Cardiac muscle cell (in vitro differentiated cells and primary cell): ENCODE measurements at places on chromosomes 11 and 22.

DNA sequence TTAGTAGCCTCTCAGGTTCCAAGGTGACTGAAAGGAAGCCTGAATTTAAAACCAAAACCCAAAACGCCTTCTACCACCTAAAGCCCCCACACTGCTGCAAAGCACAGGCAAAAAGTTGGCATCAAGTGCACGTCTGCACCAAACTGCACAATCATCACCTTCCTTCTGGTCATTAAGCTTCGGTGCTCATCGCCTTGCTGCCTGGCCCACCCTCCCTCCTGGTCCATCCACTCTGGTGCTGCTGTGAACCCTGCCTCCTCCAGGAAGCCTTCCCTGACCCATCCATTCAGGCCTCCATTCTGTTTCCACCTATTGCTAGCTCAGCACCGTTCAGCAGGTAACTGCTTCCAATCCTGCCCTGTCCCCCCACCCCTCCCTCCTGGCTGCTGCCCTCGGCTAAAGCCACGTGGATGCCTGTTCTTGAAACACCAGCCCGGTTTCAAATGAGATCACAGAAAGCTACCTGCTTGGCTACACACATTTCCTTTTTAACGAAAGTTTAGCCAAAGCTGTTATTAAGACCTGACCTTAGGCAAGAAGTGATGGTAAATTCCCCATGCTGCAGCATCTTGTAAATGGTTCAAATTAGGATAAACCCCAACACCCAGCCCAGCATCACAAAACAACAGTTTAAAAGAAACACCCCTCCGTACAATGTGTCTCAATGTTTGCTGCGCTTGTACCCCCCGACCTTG is 53.8 kb upstream of the CD5 start:
- no peak overlapping the region for H3K4me3 ChIP-seq
- no peaks in the 10 kb centered on the region for H3K27me3 ChIP-seq
- no peak for DNase-seq
- H3K4me1 ChIP-seq, result no peaks in the 10 kb centered on the region
- H3K27ac ChIP-seq, result no peak overlapping the region

DNA sequence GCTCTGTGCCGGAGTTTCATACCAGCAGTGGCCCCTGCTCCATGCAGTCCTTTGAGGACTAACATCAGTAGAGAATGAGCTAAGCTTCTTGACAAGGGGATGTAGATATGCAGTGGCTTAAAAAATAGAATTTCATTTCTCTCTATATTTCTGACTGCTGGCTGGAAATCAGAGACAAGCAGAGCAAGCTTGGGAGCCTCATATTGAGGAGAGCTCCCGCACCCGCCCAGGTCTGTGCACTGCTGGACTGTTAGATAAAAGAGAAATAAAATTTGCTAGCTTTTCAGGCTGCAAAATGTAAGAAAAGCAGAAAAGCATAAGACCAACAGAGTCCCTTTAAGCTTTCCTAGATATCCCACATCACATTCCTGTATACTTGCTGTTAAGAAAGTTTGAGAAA is 31.4 kb downstream of the MMP7 start:
- no peak overlapping the region for H3K4me3 ChIP-seq
- DNase-seq, result no peak
- no peak overlapping the region for H3K27ac ChIP-seq
- H3K27me3 ChIP-seq, result no peaks in the 10 kb centered on the region
- H3K4me1 ChIP-seq, result no peaks in the 10 kb centered on the region

GRCh38 chr11:128518493-128519207 is 68.7 kb downstream of the ETS1 start:
- H3K27ac ChIP-seq, result no peak overlapping the region
- no peak overlapping the region for H3K4me3 ChIP-seq
- DNase-seq, result no peak
- no peaks in the 10 kb centered on the region for H3K36me3 ChIP-seq
- peaks cover 5% of the 10 kb centered on the region for H3K4me1 ChIP-seq

- no peak for DNase-seq
- H3K4me1 ChIP-seq, result no peaks in the 10 kb centered on the region
- H3K27ac ChIP-seq, result no peak overlapping the region
- H3K27me3 ChIP-seq, result no peaks in the 10 kb centered on the region
- no peaks in the 10 kb centered on the region for H3K36me3 ChIP-seq
Observed at GRCh38 chr11:86447763-86448480, 73.2 kb downstream of the CCDC81 start.

DNA sequence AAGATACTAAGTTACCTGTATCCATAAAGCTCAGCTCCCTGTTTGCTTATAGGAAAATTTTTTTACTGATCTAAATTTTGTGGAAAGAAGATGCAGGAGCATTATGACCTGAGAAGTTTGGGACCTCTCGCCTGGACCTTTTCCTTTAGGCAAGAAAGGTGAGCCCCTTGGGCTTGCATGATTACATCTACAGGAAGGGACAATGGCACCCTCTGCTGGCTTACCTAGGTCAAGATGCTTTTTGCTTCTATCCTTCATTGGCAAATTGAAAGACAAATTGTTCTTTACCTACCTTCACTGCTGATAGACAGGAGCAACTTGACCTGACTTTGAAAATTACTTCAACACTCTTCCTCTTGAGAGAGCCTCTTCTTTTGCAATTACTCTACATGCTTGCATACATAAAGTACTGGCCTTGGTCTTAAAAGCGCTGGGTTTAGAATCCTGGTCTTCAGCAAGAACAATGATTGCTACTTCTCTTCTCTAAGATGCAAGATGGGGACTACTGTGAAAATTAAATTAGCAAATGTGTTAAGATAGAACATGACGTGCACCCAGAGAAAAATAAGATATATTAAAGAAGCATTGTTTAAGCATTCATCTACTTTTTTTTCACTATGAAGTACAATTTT is 147.2 kb downstream of the TRPC6 start:
- H3K27me3 ChIP-seq, result no peaks in the 10 kb centered on the region
- no peaks in the 10 kb centered on the region for H3K4me1 ChIP-seq
- H3K36me3 ChIP-seq, result no peaks in the 10 kb centered on the region
- no peak overlapping the region for H3K4me3 ChIP-seq

- H3K27me3 ChIP-seq, result no peaks in the 10 kb centered on the region
- no peaks in the 10 kb centered on the region for H3K36me3 ChIP-seq
- no peak overlapping the region for H3K27ac ChIP-seq
- H3K4me3 ChIP-seq, result no peak overlapping the region
- DNase-seq, result no peak
- H3K4me1 ChIP-seq, result peaks cover 6% of the 10 kb centered on the region
Observed at GRCh38 chr11:2743427-2744110, 43.8 kb upstream of the KCNQ1OT1 start.

DNA sequence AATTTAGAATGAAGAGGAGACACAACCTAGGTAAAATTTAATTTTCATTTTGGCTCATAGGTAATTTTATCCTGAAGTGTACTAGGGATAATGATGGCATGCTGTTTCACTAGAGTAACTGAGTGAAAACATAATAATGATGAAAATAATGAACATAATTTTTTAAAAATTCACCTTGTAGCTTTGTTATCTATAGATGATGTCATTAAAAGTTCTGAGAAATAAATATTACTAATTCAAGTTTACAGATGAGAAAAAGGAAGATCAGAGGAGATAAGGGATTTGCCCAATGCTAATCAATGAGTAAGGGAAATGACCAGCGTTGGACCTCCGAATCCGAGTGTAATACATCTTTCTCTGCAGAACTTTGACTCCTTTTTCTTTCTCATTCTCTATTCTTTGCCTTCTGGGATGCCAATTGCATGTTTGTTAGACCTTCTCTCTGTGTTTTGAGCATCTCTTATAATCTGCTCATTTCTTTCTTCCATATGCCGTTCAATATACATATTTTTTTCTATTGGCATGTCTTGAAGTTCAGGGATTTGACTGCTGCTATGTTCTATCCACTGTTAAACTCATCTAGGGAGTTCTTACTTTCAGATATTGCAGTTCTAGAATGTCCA is 186.5 kb downstream of the SNX19 start:
- no peak for DNase-seq
- peaks cover 16% of the 10 kb centered on the region for H3K4me1 ChIP-seq
- no peak overlapping the region for H3K4me3 ChIP-seq
- no peak overlapping the region for H3K27ac ChIP-seq
- no peaks in the 10 kb centered on the region for H3K36me3 ChIP-seq

DNA sequence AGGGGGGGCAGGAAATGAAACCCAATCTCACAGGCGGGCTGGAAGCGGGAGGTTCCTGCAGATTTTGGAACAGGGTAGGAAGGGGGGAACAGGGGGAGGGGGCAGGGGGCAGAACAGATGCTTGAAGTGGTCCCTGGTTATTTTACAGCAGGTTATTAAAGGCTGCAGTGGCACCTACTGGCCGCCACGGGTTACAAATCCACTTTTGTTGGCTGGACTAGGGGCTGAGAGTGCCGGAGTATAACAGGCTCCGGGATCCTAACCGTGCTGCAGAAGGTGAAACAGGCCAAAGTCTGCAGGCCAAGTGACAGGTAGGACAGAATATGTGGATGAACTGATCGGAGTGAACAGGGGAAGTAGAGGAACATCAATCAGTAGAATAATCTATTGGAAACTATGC is 2.5 kb downstream of the ROBO3 start:
- no peak overlapping the region for H3K27ac ChIP-seq
- peaks cover 12% of the 10 kb centered on the region for H3K4me1 ChIP-seq
- no peaks in the 10 kb centered on the region for H3K36me3 ChIP-seq
- H3K27me3 ChIP-seq, result peaks cover 100% of the 10 kb centered on the region

GRCh38 chr11:112837162-112837826 is 123.9 kb upstream of the NCAM1 start:
- H3K27ac ChIP-seq, result no peak overlapping the region
- H3K4me1 ChIP-seq, result peaks cover 20% of the 10 kb centered on the region
- DNase-seq, result no peak
- no peaks in the 10 kb centered on the region for H3K36me3 ChIP-seq

GRCh38 chr11:26287067-26287518 is 44.8 kb upstream of the ANO3 start:
- H3K4me3 ChIP-seq, result no peak overlapping the region
- no peak overlapping the region for H3K27ac ChIP-seq
- H3K27me3 ChIP-seq, result no peaks in the 10 kb centered on the region

DNA sequence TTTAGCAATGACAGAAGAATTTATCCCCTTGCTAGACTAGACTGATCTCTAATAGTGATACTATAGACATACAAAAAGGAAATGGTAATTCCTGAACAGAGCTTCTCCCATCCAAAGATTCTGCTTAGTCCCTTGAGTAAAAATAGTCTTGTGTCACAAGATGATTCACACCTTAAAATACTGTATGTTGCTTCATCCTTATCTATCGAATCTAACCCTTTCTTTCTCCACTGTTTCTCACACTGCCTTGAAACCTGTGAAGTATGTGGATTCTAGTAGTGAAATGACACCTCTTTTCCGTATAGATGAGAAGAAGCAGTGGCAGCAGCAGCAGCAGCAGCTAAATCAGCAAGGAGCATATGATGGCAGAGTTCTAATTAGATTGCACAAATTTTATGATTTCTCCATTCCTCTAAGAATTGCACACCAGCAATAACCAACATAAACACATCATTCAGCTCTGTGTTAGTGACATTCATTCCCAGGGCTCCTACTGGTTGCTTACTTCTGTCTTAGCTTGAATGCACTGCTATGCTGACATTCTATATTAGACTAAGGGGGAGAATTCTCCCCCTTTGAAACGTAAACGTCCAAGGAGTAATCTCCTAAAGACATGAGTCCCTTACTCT is 14.6 kb downstream of the KCNA4 start:
- peaks cover 23% of the 10 kb centered on the region for H3K4me1 ChIP-seq
- no peak overlapping the region for H3K27ac ChIP-seq
- no peak overlapping the region for H3K4me3 ChIP-seq

DNA sequence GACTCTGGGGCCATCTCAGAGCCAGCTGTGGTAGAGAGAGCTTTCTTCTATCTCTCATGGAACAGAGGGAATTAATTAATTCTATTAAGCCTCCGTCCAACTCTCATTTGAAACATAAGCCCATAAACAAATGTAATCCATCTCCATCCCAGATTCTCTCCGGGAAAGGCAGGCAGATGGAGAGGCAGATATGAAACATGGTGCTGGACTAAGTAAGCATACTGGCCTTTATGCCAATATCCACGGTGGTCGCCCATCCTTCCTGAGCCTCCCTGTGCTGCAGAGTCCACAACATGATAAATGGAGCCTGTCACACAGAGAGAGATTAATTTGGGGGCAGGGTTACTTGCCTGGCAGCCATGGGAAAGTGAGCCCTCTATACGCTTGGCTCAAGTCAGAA is 44.8 kb downstream of the PRR5L start:
- DNase-seq, result no peak
- H3K36me3 ChIP-seq, result no peaks in the 10 kb centered on the region
- H3K4me1 ChIP-seq, result no peaks in the 10 kb centered on the region
- H3K27ac ChIP-seq, result no peak overlapping the region

GRCh38 chr11:115267871-115268270 is 236.3 kb downstream of the CADM1 start:
- H3K27ac ChIP-seq, result peak overlapping the region; percentile 83
- H3K4me3 ChIP-seq, result no peak overlapping the region
- no peaks in the 10 kb centered on the region for H3K36me3 ChIP-seq
- no peaks in the 10 kb centered on the region for H3K27me3 ChIP-seq

GRCh38 chr11:102010776-102011494 is 36.3 kb upstream of the CFAP300 start:
- no peaks in the 10 kb centered on the region for H3K36me3 ChIP-seq
- peaks cover 11% of the 10 kb centered on the region for H3K4me1 ChIP-seq
- H3K27ac ChIP-seq, result no peak overlapping the region
- peak; percentile 68 for DNase-seq

- no peaks in the 10 kb centered on the region for H3K36me3 ChIP-seq
- DNase-seq, result no peak
- no peak overlapping the region for H3K27ac ChIP-seq
Observed at GRCh38 chr11:104905271-104905670, 7.0 kb upstream of the CASP12 start.

DNA sequence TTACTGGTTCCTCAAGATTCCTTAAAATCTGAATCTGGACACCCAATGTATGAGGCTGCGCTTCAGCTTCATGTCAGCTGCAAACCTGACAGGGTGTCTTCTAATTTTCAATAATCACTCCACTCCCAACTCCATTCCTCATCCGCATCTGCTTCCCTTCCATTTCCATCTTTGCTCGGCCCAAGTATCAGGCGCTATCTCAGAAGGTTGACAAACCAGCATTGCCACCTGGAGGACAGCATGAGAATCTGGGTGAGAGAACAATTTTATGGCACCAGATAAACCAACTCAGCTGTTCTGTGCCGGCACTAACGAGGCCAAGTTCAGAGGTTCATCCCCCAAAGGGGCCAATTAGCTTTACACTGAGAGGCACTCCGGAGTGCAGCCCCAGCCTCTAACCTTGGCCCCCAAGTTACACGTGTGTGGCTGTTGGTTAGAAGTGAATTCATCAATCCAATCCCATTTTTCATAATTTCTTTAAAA is 79.1 kb upstream of the LMO2 start:
- H3K4me3 ChIP-seq, result no peak overlapping the region
- no peaks in the 10 kb centered on the region for H3K36me3 ChIP-seq
- H3K27ac ChIP-seq, result no peak overlapping the region
- peak; percentile 77 for DNase-seq
- no peaks in the 10 kb centered on the region for H3K4me1 ChIP-seq

- no peaks in the 10 kb centered on the region for H3K36me3 ChIP-seq
- H3K4me1 ChIP-seq, result no peaks in the 10 kb centered on the region
- DNase-seq, result no peak
- peaks cover 14% of the 10 kb centered on the region for H3K27me3 ChIP-seq
Observed at GRCh38 chr11:8035200-8035855, 45.7 kb upstream of the TUB start.

GRCh38 chr22:29799217-29799680 is 32.1 kb downstream of the UQCR10 start:
- no peak for DNase-seq
- H3K4me1 ChIP-seq, result peaks cover 16% of the 10 kb centered on the region
- no peak overlapping the region for H3K27ac ChIP-seq
- H3K36me3 ChIP-seq, result peaks cover 14% of the 10 kb centered on the region
- no peaks in the 10 kb centered on the region for H3K27me3 ChIP-seq
